ENCODE measurements at places on chromosomes 11 and 22.

DNA sequence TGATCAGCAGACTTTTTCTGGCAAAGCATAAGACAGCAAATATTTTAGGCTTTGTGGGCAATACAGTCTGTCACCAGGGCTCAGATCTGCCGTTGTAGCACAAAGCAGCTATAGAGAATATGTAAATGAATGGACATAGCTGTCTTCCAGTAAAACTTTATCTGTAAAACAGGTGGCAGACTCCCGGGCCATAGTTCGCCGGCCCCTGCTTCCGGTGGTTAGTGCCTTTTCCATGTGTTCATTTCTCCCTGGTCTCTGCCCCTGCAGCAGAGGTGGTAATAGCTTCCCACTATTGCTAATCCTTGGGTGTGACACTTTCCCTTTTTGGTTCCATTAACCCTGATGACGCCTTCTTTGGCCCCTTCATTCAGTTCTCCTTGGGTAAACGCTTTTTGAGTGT lies 93.7 kb upstream of the LDLRAD3 start:
- no peak for DNase-seq

DNA sequence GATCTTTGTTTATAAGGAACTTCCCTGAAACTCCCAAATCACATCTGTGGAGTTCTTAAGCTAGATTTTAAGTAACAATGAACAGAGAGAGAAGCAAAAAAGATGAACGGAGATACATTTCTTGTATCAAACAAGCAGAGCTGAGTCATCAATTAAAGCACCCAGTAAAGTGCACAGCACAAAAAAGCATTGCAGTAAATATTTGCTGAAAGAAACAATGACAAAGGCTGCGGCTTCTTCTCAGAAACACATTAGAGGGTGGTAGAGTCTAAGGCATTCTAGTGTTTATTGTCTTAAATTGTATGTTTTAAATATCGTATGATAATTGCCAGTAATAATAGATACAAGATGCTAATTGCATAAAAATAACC lies 941.6 kb upstream of the CHORDC1 start:
- DNase-seq, result no peak

DNA sequence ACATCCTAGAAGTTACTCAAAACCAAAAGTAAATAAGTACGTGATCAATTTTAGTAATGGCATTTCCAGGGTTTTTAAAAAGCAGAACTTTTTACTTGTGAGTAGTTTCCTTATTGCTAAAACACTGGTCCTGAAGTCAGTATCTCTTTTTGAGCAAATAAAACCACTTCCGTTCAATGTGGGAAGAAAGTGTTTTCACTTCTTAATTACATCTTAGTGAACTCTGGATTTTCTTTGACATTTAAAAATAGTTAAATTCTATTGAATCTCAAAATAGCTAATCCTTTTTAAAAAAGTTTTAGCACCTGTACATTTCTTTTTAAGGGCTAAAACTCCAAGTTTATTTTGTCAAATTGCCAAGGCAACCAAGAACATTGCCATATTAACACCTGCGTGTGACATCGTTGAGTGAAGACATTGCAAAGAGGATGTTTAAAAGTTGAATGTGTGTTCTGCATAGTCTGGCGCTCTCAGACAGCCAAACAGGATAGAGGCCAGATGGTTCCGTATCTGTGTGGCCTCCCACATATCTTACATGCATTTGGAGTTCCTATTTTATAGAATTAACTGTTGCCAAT lies 17.2 kb upstream of the OR5B21 start:
- DNase-seq, result no peak

GRCh38 chr22:27617214-27617881 lies 184.2 kb downstream of the MN1 start:
- no peak for DNase-seq

- no peak for DNase-seq
Measured at GRCh38 chr11:85685125-85685819, 723 bp downstream of the CCDC89 start.

Data from WTC11 (cell line).